Mesenchymal stem cell (in vitro differentiated cells and primary cell): ENCODE measurements at places on chromosomes 13 and 19.

- H3K27me3 ChIP-seq, result no peaks in the 10 kb centered on the region
- peaks cover 6% of the 10 kb centered on the region for H3K36me3 ChIP-seq
- H3K4me1 ChIP-seq, result peaks cover 10% of the 10 kb centered on the region
- peak; percentile 85 for DNase-seq
Observed at GRCh38 chr13:45370922-45371406, 30.0 kb upstream of the TPT1 start.

- H3K4me1 ChIP-seq, result no peaks in the 10 kb centered on the region
- H3K27ac ChIP-seq, result no peak overlapping the region
- no peaks in the 10 kb centered on the region for H3K27me3 ChIP-seq
- DNase-seq, result peak; percentile 58
- no peak overlapping the region for H3K4me3 ChIP-seq
- H3K36me3 ChIP-seq, result no peaks in the 10 kb centered on the region
Observed at GRCh38 chr13:109199280-109199679, 569.9 kb downstream of the MYO16 start.

DNA sequence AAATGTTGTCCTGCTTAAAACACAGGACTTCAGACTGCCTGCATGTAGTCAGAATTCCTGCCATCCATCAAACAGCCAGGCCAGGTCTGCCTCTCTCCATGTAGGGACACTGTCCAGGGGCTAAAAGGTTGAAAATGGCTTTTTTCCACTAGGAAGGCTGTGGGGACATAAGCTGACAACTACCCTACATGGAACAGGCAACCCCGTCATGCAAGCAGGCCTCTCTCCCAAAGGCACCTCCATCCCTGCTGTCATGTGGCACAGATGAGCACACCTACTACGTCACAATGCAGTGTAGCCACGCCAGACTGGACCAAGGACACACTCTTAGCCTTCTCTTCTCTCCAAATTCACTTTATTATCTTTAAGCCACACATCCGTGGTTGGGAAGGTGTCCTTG is 40.8 kb downstream of the LATS2 start:
- no peak for DNase-seq
- peaks cover 9% of the 10 kb centered on the region for H3K36me3 ChIP-seq
- H3K4me1 ChIP-seq, result peaks cover 18% of the 10 kb centered on the region
- no peaks in the 10 kb centered on the region for H3K27me3 ChIP-seq

- no peak for DNase-seq
- H3K27ac ChIP-seq, result no peak overlapping the region
- no peak overlapping the region for H3K4me3 ChIP-seq
- H3K4me1 ChIP-seq, result peaks cover 15% of the 10 kb centered on the region
- peaks cover 4% of the 10 kb centered on the region for H3K27me3 ChIP-seq
- peaks cover 24% of the 10 kb centered on the region for H3K36me3 ChIP-seq
Observed at GRCh38 chr19:10104665-10105508, 1.3 kb upstream of the PPAN start.

DNA sequence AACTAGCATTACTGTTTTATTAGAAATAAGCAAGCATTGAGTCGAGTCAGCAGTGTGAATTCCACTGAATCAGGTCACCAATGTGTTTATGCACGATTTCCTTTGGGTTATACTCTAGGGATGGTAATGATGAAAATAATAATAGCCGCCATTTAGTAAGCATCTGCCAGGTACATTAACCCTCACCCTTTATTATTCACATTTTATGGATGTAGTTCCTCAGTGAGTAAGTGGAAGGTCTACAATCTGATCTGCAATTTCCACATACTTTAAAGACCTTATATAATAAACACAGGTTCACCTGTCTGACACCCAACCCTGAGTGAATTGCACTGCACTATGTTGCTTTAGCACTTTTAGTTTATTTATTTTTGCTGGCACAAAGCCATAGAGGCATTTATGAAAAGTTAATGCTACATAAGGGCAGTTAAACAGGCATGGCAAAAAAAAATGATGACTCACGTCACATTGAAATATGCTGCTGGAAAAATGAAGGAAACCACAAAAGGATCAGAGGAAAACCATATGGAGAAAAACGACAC is 122.4 kb downstream of the TRPC4 start:
- H3K27ac ChIP-seq, result peak overlapping the region; percentile 39
- H3K27me3 ChIP-seq, result no peaks in the 10 kb centered on the region
- peak; percentile 65 for DNase-seq
- no peaks in the 10 kb centered on the region for H3K4me1 ChIP-seq
- no peak overlapping the region for H3K4me3 ChIP-seq
- no peaks in the 10 kb centered on the region for H3K36me3 ChIP-seq

DNA sequence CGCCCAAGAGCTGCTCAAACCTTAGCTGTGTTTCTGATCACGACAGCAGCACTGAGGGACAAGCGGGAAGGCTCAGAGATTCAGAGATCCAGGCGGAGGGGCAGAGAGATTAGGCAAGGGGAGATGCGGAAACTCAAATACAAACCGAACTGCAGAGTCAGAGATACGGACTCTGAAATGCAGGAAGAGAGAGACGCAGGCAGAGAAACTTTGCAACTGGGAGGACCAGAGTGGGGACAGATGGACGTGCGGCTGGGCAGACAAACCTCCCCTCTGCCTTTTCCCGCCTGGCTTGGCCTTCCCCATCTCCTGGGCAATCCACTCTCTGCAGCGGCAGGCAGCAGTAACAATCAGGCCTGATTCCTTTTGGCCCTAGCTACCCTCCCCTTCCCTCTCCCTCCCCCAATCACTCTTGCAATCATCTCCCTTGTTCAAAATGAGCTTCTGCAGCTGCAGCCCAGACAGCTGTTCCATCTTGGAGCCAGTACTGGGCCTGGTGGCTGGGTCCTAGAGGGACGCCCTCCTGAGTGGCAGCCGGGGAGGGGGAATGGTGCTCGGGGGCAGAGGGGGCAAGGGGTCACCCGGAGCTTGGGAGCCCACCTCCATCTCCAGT is 29.7 kb downstream of the OLFM2 start:
- H3K4me1 ChIP-seq, result no peaks in the 10 kb centered on the region
- no peak overlapping the region for H3K27ac ChIP-seq
- no peaks in the 10 kb centered on the region for H3K36me3 ChIP-seq
- H3K4me3 ChIP-seq, result no peak overlapping the region
- H3K27me3 ChIP-seq, result peaks cover 17% of the 10 kb centered on the region
- DNase-seq, result no peak

DNA sequence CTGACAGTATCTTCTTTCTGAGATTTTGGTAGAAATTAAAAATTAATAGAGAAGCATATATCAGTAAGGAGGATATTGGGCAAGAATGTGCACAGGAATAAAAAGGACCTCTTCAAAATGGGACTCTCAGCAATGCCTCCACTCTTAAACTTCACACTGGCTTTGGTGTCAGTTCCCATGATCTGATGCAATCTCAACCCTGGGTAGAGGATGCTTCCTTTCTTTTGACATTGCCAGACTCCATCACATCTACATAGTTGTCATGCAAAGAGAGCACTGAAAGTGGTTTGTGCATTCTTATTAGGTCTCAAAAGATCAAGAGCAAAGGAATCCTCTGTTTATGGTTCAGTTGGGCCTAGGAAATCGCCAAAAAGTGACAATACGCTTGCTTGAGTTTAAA is 26.3 kb downstream of the STARD13 start:
- H3K4me1 ChIP-seq, result peaks cover 15% of the 10 kb centered on the region
- no peaks in the 10 kb centered on the region for H3K27me3 ChIP-seq
- no peak overlapping the region for H3K27ac ChIP-seq
- no peak for DNase-seq
- no peak overlapping the region for H3K4me3 ChIP-seq
- H3K36me3 ChIP-seq, result no peaks in the 10 kb centered on the region

DNA sequence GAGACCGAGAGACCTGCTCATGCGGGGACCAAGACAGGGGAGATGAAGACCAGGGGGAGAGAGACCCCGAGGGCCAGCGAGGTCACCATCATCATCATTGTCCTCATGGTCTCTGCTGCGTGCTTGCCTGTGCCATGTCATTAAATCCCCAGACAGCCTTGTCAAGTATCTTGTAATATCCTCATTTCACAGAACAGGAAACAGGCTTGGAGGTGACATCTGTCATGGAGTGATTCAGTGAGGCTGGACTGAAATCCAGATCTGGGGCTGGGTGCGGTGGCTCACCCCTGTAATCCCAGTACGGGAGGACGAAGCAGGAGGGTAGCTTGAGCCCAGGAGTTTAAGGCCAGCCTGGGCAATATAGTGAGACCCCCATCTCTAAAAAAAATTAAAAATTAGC is 5.9 kb upstream of the NANOS2 start:
- peaks cover 9% of the 10 kb centered on the region for H3K27me3 ChIP-seq
- H3K27ac ChIP-seq, result no peak overlapping the region
- no peak for DNase-seq
- H3K4me1 ChIP-seq, result no peaks in the 10 kb centered on the region

DNA sequence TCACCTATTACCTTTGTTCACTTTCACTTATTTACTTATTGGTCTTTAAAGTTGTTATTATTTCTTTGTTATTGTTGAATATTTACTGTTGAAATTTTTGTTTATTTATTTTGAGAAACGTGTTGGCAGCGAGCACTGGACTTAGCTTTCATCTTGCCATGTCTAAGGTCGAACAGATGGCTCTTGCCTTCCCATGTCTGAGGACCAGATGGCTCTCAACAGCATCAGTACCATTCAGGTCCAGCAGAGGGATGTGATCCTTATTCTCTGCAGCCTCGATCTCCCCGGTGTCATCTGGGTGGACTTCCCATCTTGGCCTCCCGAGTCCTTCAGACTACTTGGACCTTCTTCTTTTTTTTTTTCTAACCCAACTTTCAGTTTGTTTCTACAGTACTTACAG is 1437.6 kb downstream of the UQCRFS1 start:
- peaks cover 15% of the 10 kb centered on the region for H3K36me3 ChIP-seq
- no peak for DNase-seq
- no peaks in the 10 kb centered on the region for H3K4me1 ChIP-seq
- no peaks in the 10 kb centered on the region for H3K27me3 ChIP-seq
- H3K4me3 ChIP-seq, result no peak overlapping the region

DNA sequence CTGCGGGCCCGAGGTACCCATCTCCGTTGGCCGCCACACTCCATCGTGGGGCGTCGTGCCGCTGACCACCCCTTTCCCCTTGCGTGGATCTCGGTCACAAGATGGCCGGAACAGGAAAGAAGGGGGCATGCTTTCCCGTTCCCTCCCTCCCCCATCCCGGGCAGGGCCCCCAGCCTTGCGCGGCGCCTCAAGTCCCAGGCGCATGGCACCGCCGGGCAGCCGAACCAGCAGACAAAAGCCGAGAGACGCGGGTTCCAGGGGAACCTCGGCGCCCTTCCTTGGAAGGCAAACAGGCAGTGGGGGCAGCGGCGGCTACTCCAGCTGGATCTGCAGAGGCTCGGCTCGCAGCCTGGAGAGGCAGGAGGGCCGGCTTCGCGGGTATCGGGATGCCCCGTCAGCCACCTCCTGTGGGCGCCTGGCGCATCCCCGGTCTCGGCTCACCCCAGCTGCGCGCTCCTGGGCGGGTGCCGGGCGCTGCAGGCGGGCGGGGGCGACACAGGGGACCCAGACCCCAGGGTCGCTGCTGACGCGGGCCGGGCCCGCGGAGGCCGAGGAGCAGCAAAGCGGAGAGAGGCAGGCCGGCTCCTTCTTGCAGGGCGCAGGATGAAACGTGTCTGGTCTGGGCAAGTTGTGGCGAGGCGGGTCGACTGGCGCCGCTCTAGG is 439 bp downstream of the DZIP1 start:
- H3K4me3 ChIP-seq, result peak overlapping the region; percentile 82
- H3K36me3 ChIP-seq, result peaks cover 10% of the 10 kb centered on the region
- peaks cover 13% of the 10 kb centered on the region for H3K4me1 ChIP-seq
- peak; percentile 74 for DNase-seq

DNA sequence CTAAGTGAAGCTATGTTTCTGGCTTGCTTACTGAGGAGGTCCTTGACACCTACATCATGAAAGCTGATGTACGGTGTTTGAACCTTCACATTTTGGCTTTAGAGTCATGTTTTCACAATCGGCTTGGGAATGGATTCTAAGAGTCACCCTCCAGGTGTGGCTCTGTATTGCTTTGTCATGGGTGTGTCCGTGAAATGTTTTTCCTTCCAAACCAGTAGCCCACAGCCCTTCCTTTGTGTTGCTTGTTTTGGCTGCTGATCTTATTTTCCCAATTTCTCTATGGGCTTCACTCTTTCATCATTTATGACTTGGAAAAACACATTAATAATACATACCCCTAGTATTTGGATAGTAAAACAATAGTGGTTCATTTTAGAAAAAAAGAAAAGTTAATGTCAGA is 240.6 kb downstream of the GGACT start:
- no peaks in the 10 kb centered on the region for H3K4me1 ChIP-seq
- H3K36me3 ChIP-seq, result peaks cover 12% of the 10 kb centered on the region
- no peaks in the 10 kb centered on the region for H3K27me3 ChIP-seq

GRCh38 chr19:7293762-7294557 is at the start of gene INSR:
Gene INSR (minus strand): TSS chr19:7294414. CDS start chr19:7293891, 523 bp downstream.
- peak within 1 kb of the TSS; percentile 86 for H3K4me3 ChIP-seq
- DNase-seq, result peak; percentile 90
- peaks cover 7% of the 10 kb centered on the region for H3K27me3 ChIP-seq
- no peak within 1 kb of the TSS for H3K27ac ChIP-seq
- H3K4me1 ChIP-seq, result peaks cover 14% of the 10 kb centered on the region

- peak overlapping the region; percentile 0 for H3K27ac ChIP-seq
- no peaks in the 10 kb centered on the region for H3K27me3 ChIP-seq
- peak overlapping the region; percentile 29 for H3K4me3 ChIP-seq
- peaks cover 53% of the 10 kb centered on the region for H3K4me1 ChIP-seq
- no peak for DNase-seq
Observed at GRCh38 chr13:113840541-113841352, 23.1 kb downstream of the GAS6 start.

GRCh38 chr13:28679628-28680027 is 20.7 kb downstream of the POMP start:
- H3K27me3 ChIP-seq, result no peaks in the 10 kb centered on the region
- H3K27ac ChIP-seq, result no peak overlapping the region
- H3K4me3 ChIP-seq, result no peak overlapping the region
- no peaks in the 10 kb centered on the region for H3K4me1 ChIP-seq
- peak; percentile 37 for DNase-seq

DNA sequence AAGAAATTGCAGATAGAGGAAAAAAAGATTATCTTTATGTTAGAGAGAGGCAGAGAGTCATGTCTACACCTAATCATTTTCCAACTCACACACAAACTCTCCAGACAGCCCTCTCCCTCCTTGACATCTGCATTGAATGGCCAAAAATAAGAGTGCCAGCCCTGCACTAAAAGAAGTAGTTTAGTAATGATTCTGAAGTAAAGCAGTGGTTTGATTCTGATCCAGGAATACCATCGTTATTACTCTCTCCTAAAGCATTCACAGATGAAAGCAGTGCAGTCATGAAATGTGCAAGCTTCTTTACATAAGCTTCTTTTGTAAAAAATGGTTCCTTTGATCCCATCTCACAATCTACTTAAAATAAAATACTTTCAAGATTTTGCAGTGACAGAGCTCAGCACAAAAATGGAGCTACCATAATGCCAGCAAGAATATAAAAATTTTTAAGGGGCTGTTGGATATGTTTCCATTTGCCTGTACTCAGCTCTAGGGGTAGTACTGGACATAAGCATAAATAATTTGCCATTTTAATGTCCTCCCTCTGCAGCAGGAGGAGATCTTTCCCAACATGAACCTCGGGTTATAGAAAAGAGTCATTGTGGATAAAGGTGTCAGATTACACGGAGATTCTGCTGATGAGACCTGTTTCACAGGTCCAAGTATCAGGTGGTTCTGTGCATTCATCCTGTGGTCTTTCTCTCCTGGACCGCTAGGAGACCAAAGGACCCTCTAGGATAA is 406.3 kb downstream of the DCT start:
- no peak overlapping the region for H3K4me3 ChIP-seq
- H3K27ac ChIP-seq, result no peak overlapping the region
- peak; percentile 38 for DNase-seq
- H3K36me3 ChIP-seq, result no peaks in the 10 kb centered on the region

- H3K36me3 ChIP-seq, result no peaks in the 10 kb centered on the region
- H3K27me3 ChIP-seq, result peaks cover 32% of the 10 kb centered on the region
- DNase-seq, result peak; percentile 55
- no peak overlapping the region for H3K27ac ChIP-seq
- peaks cover 7% of the 10 kb centered on the region for H3K4me1 ChIP-seq
Observed at GRCh38 chr13:27354379-27354778, 70.0 kb upstream of the GTF3A start.
